ENCODE measurements at places on chromosomes 4 and X.
A peak's percentile ranks its signal among the peaks of the same experiment; 100 is the strongest.

- H3K4me1 ChIP-seq, result no peaks in the 10 kb centered on the region
- peak overlapping the region; percentile 71 for H3K4me3 ChIP-seq
- peaks cover 93% of the 10 kb centered on the region for H3K27me3 ChIP-seq
- H3K36me3 ChIP-seq, result no peaks in the 10 kb centered on the region
Observed at GRCh38 chrX:40099055-40099958, 1.5 kb upstream of the BCOR start.

- H3K36me3 ChIP-seq, result no peaks in the 10 kb centered on the region
- peaks cover 18% of the 10 kb centered on the region for H3K27me3 ChIP-seq
Observed at GRCh38 chrX:139936259-139936658, 3.4 kb upstream of the ATP11C start.

DNA sequence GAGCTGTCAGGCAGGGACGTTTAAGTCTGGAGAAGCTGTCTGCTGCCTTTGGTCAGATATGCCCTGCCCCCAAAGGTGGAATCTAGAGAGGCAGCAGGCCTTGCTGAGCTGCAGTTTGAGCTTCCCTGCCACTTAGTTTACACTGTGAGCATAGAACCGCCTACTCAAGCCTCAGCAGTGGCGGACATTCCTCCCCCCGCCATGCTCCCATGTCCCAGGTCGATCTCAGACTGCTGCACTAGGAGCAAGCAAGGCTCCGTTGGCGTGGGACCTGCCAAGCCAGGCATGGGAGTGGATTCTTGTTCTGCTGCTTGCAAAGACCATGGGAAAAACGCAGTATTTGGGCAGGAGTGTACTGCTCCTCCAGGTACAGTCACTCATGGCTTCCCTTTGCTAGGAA is 24.3 kb downstream of the PLK4 start:
- H3K27ac ChIP-seq, result no peak overlapping the region
- H3K27me3 ChIP-seq, result no peaks in the 10 kb centered on the region
- no peaks in the 10 kb centered on the region for H3K36me3 ChIP-seq
- no peak for DNase-seq
- H3K4me3 ChIP-seq, result no peak overlapping the region

GRCh38 chr4:1842993-1843448 is 12.9 kb downstream of the LETM1 start:
- no peak overlapping the region for H3K27ac ChIP-seq
- no peaks in the 10 kb centered on the region for H3K4me1 ChIP-seq

DNA sequence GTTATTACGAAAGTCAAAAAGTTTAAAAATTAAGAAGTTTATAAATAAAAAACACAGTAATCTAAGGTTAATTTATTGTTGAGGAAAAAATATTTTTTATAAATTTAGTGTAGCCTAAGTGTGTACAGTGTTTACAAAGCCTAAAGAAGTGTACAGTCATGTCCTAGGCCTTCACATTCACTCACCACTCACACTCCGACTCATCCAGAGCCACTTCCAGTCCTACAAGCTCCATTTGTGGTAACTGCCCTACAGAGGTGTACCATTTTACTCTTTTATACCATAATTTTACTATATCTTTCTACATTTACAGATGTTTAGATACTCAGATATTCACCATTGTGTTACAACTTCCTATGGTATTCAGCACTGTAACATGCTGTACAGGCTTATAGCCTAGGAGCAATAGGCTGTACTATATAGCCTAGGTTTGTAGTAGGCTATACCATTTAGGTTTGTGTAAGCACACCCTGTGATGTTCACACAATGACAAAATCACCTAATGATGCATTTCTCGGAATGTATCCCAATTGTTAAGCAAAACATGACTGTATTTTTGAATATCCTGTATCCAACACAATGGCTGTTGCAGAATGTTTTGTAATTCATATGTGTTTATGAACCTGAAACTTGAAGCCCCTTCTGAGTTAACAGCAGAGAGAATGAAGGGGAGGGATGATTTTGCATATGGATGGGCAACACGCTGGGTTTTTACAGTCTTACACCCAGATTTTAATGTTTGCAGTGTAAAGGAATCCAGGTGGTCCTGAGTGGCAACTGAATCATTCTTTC is 3.1 kb downstream of the PPBP start:
- DNase-seq, result no peak
- no peaks in the 10 kb centered on the region for H3K36me3 ChIP-seq
- H3K27ac ChIP-seq, result no peak overlapping the region
- H3K4me3 ChIP-seq, result no peak overlapping the region
- no peaks in the 10 kb centered on the region for H3K27me3 ChIP-seq

DNA sequence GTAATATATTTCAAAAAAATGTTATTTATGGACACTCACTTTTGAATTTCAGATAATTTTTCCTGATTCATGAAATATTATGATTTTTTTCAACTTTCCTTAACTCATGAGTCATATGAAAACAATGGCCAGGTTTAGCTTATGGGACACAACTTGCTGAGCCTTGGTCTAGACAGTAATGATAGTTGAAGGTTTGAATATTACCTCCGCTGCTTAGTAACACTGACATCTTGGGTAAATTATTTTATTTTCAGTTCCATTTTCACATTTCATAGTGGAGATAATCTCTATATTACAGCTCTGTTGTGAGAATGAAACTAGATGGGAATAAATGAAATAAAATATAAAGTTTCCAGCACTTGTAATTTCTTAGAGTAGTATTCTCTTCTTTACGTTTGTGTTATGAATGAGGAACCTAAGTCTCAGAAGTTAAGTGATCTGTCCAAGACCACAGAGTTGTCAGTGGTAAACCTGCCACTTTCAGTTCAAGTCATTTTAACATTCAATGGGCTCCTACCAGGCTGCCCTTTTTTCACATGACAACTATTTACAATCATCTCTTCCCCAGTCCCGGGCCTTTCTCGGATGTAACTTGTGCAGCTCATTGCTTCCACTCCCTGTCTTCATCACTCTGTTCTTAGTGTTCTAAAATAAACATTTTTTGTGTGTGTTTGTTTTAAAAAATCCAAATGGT is 46.8 kb upstream of the GC start:
- H3K36me3 ChIP-seq, result no peaks in the 10 kb centered on the region
- no peak overlapping the region for H3K27ac ChIP-seq
- DNase-seq, result no peak
- no peak overlapping the region for H3K4me3 ChIP-seq
- H3K4me1 ChIP-seq, result no peaks in the 10 kb centered on the region
- H3K27me3 ChIP-seq, result no peaks in the 10 kb centered on the region

DNA sequence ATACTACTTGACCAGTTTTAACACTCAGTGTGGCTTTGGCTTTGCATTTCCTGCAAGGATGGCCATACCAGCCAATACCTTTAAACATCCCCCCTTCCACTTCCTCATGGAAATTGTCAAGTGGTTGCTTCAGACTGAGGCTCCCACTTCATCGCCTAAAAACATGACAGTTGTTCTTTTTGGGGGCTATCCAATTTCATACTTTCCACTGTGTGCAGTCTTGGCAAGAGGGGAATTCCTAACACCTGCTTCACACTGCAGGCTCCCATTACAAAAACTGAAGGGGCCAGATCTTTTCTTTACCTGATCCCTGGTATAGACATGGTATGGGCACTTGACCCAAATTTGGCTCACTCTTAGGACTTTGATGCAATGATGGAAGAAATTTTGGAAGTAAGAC is 28.5 kb upstream of the TSR2 start:
- no peaks in the 10 kb centered on the region for H3K4me1 ChIP-seq
- H3K27me3 ChIP-seq, result no peaks in the 10 kb centered on the region
- H3K4me3 ChIP-seq, result no peak overlapping the region
- H3K36me3 ChIP-seq, result no peaks in the 10 kb centered on the region
- no peak overlapping the region for H3K27ac ChIP-seq
